Hepatocyte (in vitro differentiated cells): ENCODE measurements at places on chromosomes 1 and 21. TPM values are rescaled to one million over a fixed set of nuclear protein-coding genes. Genes with fewer than 3 reads are reported as not detected.
A peak's percentile ranks its signal among the peaks of the same experiment; 100 is the strongest.

- no peak for DNase-seq
Observed at GRCh38 chr1:5390504-5390903, 601.7 kb downstream of the NPHP4 start.

The PODN gene
- 2.1 and 3.9 TPM in 2 replicates for total RNA-seq

- DNase-seq, result peak; percentile 11
Observed at GRCh38 chr21:26499495-26499894, 73.6 kb downstream of the CYYR1 start.

- no peak for DNase-seq
Observed at GRCh38 chr1:184225283-184226099, 161.3 kb upstream of the C1orf21 start.

DNA sequence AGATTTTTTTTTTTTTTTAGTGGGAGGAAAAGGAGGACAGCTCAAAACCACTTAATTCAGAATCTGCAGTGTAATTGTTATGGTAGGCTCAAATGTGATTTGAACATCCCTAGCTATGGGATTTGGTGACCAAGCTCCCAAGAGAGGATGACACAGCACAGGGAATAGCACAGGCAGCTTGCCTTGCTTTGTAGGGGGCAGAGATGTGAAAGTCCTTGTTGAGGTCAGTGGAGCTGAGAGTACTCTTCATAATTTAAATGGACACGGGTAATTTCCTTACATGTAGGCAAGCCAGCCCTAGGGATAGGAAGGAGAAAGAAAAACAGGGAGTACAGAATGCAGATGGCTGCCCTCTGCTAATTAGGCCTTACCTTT is 3.2 kb upstream of the UCK2 start:
- DNase-seq, result no peak

DNA sequence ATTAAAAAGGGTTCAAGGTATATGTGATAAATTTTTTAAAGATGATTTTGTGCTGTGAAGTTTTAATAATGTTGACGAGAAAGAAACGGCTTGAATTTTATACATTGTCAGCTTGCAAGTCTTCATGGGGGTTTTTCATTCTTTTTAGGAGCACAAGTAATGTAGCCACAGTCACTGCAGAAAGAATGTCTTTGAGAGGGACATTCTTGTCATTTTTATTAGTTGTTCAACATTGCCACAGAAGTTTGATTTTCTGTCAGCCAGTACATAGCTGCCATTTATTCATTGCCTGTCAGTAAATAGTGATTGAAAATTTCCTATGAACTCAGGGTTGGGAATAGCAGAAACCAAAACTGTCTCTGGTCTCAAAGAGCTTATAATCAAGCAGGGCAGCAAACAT is 156.3 kb downstream of the DHRS3 start:
- no peak for DNase-seq

DNA sequence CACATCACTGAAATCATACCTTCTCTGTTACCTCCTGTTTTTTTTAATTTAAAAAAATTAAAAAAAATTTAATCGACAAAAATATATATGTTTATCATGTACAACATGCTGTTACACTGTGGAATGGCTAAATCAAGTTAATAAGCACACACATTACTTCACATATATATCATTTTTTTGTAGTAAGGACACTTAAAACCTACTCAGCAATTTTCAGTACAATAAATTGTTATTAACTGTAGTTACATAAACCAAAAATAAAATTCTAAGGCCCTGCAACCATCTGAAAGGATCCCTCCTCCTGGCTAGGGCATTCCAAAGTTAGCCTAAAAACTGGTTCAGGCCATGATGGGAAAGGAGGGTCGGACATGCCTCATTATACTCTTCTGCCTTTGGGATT is 23.6 kb upstream of the COQ8A start:
- no peak for DNase-seq

GRCh38 chr1:155158991-155159390 is 14.1 kb downstream of the KRTCAP2 start:
- no peak for DNase-seq

- no peak for DNase-seq
Observed at GRCh38 chr1:14974361-14974760, 179.2 kb upstream of the TMEM51 start.

The LCE2C gene
- total RNA-seq, result not detected in 2 replicates

The CLIC6 gene
- total RNA-seq, result 12.4 and 16.7 TPM in 2 replicates

The CCDC17 gene
- total RNA-seq, result 1.3 and 1.4 TPM in 2 replicates

The ATP1A4 gene
- 0.68 and 4.4 TPM in 2 replicates for total RNA-seq

The ADAMTS1 gene
- total RNA-seq, result 110 and 113 TPM in 2 replicates

The TRMT13 gene
- 13.7 and 18.8 TPM in 2 replicates for total RNA-seq

GRCh38 chr1:205658943-205659581 is 21.2 kb downstream of the SLC45A3 start:
- DNase-seq, result peak; percentile 88

- DNase-seq, result no peak
Observed at GRCh38 chr1:153852170-153852569, 70.6 kb downstream of the GATAD2B start.

The NBPF10 gene
- 1.0 and 1.2 TPM in 2 replicates for total RNA-seq

The FASLG gene
- not detected in 2 replicates for total RNA-seq

The COL11A1 gene
- 150 and 180 TPM in 2 replicates for total RNA-seq

GRCh38 chr1:186865253-186865652 is 36.5 kb downstream of the PLA2G4A start:
- DNase-seq, result no peak

DNA sequence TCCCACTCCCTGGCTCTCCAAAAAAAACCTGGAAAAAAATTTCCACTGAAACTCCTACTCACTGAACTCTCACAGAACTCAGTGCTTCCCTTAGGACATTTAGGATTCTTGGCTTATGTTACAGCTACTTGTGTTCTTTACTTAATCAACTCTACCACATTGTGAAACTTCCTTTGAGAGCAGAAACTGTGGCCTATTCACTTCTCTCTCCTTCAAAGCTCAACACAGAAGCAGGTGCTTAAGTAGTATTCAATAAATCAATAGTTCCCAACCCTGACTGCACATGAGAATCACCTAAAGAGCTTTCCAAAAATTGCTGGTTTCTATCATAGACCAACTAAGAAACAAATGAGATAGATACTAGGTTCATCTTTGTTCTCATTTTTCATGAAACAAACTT is 67.9 kb upstream of the DMRTA2 start:
- DNase-seq, result no peak

- DNase-seq, result peak; percentile 20
Observed at GRCh38 chr1:38559446-38560165, 300.0 kb downstream of the RRAGC start.

GRCh38 chr1:185343306-185343705 is 26.3 kb upstream of the IVNS1ABP start:
- no peak for DNase-seq

DNA sequence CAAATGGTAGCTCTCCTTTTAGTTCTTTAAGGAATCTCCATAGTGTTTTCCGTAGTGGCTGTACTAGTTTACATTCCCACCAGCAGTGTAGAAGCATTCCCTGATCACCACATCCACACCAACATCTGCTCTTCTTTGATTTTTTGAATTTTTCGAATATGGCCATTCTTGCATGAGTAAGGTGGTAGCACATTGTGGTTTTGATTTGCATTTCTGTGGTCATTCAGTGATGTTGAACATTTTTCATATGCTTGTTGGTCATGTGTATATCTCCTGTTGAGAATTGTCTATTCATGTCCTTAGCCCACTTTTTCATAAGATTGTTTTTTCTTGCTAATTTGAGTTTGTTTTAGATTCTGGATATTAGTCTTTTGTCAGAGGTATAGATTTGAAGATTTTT is 84.6 kb upstream of the B3GALT2 start:
- no peak for DNase-seq

The VAV3 gene
- 40.5 and 44.4 TPM in 2 replicates for total RNA-seq

The CNR2 gene
- not detected in 2 replicates for total RNA-seq

The C4BPA gene
- 17.2 and 23.5 TPM in 2 replicates for total RNA-seq

The PIGK gene
- total RNA-seq, result 25.4 and 37.1 TPM in 2 replicates

- no peak for DNase-seq
Observed at GRCh38 chr1:13763222-13763621, 63.2 kb downstream of the PRDM2 start.

The RUNX1 gene
- 10.9 and 16.7 TPM in 2 replicates for total RNA-seq

The ATP1A1 gene
- total RNA-seq, result 559 and 564 TPM in 2 replicates

DNA sequence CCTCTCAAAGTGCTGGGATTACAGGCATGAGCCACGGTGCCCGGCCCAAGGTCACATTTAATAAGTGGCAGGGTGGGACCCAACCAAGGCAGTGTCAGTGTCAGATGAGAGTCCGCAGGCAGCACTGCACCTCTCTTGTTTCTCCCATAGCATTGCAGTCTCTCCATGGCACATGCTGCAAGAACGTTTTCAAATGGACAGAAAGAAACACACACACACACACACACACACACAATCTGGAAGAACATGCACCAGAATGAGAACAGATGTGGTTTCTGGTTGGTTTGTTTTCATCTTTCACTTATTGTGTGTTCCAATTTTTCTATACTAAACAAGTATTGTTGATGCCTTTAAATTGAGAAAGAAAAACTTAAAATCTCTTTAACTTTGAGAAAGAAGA is 126.5 kb downstream of the SYF2 start:
- DNase-seq, result no peak

GRCh38 chr1:15189692-15190370 is 36.3 kb downstream of the TMEM51 start:
- DNase-seq, result peak; percentile 75

DNA sequence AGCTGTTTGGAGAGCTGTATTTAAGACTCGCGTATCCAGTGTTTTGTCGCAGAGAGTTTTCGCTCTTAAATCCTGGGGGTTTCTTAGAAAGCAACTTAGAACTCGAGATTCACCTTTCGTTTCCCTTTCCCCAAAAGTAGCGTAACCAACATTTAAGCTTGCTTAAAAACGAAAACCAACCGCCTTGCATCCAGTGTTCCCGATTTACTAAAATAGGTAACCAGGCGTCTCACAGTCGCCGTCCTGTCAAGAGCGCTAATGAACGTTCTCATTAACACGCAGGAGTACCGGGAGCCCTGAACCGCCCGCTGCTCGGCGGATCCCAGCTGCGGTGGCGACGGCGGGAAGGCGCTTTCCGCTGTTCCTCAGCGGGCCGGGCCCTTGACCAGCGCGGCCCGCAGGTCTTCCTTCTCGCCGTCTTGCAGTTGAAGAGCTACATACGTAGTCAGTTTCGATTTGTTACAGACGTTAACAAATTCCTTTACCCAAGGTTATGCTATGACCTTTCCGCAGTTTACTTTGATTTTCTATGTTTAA is 1.9 kb downstream of the OLIG1 start:
- no peak for DNase-seq

- DNase-seq, result peak; percentile 41
Observed at GRCh38 chr1:210222340-210223006, 10.1 kb upstream of the SERTAD4 start.

The PADI3 gene
- total RNA-seq, result not detected in 2 replicates

DNA sequence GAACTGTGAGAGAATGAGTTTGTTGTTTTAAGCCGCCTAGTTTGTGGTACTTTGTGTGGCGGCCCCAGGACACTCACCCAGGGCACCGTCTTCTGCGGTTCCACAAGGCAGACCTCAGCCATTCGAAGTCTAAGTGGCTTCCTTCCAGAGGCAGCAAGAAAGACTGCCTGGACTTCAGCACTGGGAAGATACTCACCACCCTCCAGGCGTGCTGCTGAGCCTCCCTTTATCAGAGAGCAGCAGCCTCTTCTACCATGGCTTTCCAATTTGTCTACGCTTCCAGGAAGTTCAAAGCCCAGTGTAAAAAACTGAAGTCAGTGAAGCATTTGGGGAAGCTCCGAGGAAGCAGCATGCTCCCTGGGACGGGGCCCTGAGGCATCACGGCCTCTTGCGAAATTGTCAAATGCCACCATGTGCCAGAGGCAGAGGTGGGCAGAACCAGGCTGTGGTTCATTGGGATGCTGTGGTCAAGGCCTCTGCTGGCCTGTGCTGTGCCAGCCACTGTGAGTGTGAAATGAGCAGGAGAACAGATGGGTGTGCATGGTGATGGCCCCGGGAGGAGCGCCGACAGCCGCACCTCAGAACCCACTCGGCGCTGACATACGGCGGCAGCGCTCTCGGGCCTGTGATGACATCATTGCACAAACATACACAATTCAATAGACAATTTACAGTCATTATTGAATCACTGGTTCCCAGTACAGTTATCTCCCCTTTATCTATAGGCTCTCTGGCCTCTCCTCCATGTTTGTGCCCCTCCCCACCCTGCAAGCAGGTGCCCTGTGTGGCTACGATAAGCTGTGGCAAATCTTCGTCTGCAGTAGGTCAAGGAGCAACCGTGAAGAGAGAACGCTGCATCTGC is 110.4 kb downstream of the PDE9A start:
- no peak for DNase-seq
